ENCODE measurements at places on chromosomes 2 and 18.

DNA sequence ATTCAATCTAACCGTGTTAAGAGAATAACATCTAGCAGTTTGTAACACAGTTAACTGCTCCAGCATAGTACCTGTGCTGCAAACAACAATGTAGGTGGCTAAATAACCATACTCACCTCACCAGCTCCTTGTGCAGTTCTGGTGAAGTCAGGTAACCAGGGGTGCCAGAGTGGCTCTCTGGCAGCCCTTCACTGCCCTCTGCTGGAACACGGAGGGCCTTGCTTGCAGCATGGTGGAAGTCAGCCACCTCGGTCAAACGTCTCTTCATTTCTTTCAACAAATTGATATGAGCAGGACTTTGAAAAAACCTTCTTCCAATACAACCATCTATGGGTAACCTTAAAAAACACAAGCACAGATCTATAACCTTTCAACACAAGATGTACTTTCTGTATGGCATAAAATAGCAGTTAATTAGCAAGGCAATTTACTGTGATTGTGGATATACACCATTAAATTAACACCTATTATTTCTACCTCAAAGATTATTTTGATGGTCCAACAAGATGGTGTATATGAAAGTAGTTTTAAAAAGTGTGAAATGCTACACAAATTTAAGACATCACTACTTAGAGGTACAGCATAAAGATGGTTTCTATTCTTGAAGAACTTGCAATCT, 56.6 kb downstream of the EPG5 start:
- DNase-seq = peak; percentile 66

- DNase-seq = peak; percentile 31
Measured at GRCh38 chr2:24175631-24176187, 856 bp downstream of the FAM228A start.

- DNase-seq = no peak
Measured at GRCh38 chr2:86790134-86790675, 508 bp downstream of the CD8A start.

- no peak for DNase-seq
Measured at GRCh38 chr2:239200646-239201530, 199.9 kb downstream of the HDAC4 start.

DNA sequence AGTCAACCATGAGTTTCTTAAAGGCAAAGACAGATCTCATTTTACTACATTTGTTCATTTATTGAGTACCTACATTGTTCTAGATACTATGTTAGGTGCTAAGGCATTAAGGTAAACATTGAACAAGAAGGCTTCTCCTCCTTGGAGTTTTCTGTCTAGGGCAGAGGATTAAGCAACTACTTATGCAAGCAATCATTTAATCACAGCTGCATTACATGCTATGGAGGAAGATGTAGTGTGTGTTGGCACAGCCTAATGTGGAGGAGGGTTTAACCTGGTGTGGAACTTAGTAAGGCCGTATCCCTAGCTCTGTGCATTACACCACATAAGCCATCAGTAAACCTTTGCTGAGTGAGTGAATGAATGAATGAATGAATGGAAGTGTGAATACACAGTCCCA, 106.5 kb upstream of the MAP3K20 start:
- no peak for DNase-seq

Data from AG08395 (cell line).